Brain microvascular endothelial cell (primary cell): ENCODE measurements at places on chromosomes 13 and 19.
A peak's percentile ranks its signal among the peaks of the same experiment; 100 is the strongest.

GRCh38 chr13:71244161-71244560, 622.8 kb downstream of the DACH1 start:
- no peak for DNase-seq

GRCh38 chr13:38350114-38350617, 515 bp downstream of the UFM1 start:
- DNase-seq: peak; percentile 50

DNA sequence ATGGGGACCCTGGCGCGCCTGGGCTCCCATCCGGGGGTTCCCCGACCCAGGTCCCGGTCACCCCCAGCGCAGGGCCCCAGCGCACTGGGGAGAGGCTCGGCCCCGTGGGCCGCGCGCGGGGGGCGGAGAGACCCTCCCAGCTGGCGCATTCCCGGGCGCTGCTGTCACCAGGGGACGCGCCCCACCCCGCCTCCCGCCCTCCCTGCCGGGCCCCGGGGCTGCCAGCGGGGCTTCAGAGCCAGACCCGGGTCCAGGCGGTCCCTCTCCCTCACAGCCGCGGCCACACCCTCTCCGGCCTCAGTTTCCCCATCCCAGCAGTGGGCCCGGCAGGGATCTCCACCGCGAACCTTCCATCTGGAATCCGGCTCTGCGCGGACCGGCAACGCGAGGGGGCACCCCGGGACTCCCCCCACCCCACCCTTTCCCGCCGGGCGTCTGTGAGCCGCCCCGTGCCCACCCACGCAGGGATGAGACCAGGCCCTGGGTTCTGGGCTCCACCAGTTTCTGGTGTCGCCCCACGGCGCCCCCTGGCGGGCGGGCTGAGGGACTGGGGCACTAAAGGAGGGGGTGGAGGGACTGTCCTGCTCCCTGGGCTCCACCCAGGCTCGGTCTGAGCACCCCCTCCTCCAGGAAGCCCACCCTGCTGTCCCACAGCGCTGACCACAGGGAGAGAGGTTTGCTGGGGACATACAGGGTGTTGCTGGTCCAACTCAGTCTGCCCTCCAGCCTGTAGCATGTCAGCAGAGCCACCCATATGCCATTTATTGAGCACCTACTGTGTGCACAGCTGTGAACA, 878 bp upstream of the ADAMTSL5 start:
- DNase-seq: no peak

DNA sequence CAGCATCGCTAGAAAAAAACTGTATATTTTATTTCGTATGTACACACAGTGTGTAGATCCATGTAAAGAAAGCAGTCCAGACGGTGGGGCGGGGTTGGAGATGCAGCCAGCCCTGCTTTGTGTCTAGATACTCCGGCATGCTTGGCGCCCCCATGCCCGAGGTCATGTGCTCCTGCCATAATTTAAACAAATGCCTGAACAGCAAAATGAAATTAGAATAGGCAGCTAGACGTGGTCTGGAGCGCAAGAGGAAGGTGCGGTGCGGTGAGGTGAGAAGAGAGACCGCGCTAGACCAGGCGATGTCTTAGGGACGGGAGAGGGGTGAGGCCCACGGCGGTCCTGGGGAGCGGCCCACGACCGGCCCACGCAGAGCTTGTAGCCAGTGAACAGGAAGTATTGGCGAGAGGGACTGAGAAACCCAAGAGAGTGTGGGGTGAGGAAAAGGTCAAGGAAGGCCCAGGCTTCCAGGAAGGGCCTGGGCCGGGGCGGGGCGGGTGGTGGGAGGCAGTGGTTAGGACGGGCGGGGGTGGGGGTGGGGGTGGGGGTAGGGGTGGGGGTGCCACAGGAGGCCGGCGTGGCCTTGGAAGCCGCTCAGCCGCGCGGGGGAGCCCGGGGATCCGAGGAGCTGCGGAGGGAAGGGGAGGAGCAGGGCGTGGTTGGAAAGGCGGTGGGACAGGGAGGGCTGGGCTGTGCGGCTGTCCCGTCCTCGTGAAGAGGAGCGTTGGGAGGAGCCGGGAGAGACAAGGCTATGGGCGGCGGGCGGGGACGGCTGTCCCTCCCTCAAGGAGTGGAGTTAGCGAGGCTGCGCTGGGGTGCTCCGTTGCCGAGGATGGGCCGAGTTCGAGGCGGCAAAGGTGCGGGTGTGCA, 254.7 kb upstream of the SGCG start:
- no peak for DNase-seq
